ENCODE measurements at places on chromosomes 13 and 19.

GRCh38 chr13:59837101-59837500 lies 326.6 kb downstream of the DIAPH3 start:
- DNase-seq: no peak

DNA sequence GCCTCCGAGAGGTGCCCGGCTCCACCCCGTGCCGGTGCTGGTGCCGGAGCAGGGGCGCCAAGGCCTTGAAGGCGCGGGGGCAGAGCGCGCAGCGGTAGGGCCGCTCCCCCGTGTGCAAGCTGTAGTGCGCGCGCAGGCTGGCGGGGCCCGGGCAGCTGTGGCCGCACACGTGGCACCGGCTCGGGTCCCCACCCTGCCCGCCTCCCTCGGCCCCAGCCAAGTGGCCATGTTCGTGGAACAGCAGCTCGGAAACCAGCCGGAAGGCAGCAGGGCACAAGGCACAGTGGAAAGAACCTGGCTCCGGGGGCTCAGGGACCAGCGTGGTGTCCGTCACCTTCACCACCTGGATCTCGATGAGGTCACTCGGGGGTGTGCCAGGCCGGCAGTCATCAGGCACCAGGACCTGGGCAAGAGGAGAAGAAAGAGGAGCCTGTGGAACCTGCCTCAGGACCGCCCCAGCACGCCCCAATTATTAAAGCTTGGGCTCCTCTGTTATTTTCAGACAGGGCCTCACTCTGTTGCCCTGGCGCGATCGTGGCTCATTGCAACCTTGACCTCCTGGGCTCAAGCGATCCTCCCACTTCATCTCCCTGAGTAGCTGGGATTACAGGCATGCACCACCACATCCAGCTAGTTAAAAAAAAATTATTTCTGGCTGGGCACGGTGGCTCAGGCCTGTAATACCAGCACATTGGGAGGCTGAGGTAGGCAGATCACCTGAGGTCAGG lies 2.0 kb downstream of the ZNF784 start:
- DNase-seq: no peak

DNA sequence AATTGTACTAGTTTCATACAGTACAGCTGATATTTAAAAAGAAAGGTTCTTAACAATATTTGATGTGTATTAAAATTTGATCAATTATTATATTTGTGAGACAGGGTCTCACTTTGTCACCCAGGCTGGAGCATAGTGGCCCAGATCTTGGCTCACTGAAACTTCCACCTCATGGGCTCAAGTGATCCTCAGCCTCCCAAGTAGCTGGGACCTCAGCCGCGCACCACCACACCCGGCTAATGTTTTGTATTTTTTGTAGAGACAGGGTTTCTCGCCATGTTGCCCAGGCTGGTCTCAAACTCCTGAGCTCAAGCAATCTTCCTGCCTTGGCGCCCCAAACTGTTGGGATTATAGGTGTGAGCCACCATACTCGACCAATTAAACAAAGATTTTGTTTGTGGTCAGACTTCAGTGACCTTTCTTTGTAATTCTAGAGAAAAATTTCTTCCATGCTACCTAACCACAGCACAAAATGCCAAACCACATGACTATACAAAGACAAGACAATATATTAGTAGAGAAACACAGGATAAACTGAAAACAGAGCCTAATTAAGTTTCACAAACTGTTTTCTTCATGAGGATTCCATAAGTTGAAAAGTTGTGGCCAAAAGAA lies 59.6 kb downstream of the RBM26 start:
- DNase-seq: peak; percentile 12

DNA sequence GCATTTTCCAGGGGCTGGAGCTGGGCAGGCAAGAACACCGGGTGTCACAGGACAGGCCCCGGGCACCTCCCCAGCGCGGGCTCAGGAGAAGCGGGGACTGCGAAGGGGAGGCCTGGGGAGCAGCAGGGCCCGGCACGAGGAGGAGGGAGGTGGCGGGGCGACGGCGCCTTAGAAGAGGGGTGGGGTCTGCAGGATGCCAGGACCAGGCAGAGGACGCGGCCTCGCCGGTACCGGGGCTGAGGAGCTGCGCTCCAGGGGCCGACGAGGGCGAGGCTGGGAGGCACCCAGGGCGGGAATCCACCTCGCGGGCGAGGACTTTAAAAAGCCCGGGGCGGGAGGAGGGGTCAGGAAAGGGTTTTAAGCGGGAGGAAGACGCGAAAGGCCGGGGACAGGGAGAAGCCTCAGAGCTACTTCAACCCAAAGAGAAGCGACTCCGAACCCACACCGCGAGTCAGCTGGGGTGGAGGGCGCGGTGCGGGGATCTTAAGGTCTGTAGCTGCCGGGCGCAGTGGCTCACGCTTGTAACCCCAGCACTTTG lies 665 bp downstream of the ZNF347 start:
- DNase-seq: peak; percentile 60

DNA sequence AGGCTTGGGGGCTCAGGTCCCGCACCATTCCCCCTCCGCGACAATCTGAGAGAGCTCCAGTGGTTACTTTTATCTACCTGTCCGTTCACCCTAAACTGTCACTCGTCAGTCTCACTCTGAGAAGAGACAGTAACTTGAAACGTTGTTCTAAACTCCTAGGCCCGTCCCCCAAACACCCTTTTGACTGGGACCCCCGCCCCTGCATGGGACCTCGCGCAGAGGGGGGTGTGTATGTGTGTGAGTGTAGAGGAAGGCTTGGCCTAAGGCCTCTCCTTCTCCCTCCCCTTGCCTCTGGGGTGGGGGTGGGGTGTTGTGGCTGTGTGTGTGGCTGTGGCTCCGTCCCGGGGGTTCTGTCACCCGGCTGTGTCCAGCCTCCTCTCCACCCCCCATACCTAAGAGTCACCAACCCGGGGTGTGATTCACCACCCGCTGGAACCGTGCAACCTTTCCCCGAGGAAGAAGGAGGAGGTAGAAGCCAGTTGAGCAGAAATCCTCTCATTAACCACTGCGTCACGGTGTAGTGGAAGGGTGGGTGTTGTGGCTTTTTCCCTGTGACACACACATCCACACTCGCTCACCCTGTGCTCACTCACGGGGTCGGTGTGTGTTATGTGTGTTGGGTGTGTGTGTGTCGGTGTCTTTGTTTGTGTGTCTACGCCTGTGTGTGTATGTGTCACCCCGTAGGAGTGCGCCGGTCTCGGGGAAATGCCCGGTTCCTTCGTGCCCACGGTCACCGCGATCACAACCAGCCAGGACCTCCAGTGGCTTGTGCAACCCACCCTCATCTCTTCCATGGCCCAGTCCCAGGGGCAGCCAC lies 2.4 kb downstream of the FOSB start:
- peak; percentile 44 for DNase-seq

GRCh38 chr13:71252184-71252704 lies 614.8 kb downstream of the DACH1 start:
- no peak for DNase-seq

- DNase-seq: no peak
Observed at GRCh38 chr13:63044589-63045313, 1629.1 kb upstream of the PCDH20 start.

GRCh38 chr19:51030631-51031030 lies 4.2 kb downstream of the KLK12 start:
- DNase-seq: no peak

DNA sequence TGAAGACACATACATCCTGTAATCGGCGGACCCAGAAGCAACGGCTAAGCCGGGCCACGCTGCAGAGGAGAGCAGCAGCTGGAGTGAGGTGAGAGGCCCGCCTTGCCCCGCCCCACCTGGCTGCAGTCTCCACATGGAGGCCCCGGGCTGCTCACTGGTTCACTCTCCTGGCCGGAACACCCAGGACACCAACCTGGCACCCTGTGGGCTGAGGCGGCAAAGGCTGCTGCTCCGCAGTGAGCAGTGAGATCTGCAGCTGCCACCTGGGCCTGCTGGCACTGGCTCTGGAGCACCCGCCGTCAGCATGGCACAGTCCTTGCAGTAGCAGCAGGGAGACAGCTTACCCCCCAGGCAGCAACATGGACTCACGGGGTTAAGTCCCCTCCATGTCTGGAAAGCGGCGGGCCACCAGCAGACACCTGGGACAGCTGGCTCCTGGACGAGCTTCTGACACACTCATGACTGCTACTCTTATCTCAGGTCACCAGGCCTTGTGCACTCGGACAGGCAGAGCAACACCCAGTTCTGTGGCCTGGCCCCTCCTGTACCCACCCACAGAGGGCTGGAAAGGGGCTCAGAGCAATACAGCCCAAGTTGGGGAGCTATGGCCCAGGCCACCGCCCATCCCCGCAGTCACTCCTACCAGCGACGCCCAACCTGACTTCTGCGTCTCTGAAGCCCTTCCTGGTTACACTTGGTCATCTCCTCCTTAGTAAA lies 13.2 kb upstream of the KPTN start:
- DNase-seq: no peak

GRCh38 chr19:30862876-30863275 lies 486.4 kb downstream of the TSHZ3 start:
- DNase-seq: no peak

GRCh38 chr13:109587689-109588088 lies 198.7 kb downstream of the IRS2 start:
- DNase-seq: no peak

DNA sequence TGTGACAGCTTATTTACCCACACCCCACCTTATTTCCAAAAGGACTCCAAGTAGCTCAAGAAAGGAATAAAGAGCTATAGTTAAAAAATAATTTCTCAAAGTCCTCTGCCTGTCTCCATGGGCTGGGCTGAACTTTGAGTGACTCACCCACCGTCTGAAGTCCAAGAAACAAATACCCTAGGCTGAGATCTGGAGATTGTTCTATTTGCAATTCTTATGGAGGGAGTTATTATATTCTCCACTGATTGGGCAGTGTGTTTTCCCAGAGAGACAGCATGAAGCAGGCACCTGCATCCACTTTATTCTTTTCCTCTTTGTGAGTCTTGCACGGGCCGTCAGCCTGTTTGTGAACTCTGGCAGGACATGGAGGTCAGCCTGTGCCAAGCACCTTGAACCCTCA lies 63.2 kb downstream of the SHISA2 start:
- DNase-seq: no peak

- DNase-seq: peak; percentile 93
Observed at GRCh38 chr19:18436671-18437490, 1.1 kb downstream of the ISYNA1 start.

GRCh38 chr13:102597029-102597961 lies 509 bp downstream of the TPP2 start:
- peak; percentile 41 for DNase-seq

DNA sequence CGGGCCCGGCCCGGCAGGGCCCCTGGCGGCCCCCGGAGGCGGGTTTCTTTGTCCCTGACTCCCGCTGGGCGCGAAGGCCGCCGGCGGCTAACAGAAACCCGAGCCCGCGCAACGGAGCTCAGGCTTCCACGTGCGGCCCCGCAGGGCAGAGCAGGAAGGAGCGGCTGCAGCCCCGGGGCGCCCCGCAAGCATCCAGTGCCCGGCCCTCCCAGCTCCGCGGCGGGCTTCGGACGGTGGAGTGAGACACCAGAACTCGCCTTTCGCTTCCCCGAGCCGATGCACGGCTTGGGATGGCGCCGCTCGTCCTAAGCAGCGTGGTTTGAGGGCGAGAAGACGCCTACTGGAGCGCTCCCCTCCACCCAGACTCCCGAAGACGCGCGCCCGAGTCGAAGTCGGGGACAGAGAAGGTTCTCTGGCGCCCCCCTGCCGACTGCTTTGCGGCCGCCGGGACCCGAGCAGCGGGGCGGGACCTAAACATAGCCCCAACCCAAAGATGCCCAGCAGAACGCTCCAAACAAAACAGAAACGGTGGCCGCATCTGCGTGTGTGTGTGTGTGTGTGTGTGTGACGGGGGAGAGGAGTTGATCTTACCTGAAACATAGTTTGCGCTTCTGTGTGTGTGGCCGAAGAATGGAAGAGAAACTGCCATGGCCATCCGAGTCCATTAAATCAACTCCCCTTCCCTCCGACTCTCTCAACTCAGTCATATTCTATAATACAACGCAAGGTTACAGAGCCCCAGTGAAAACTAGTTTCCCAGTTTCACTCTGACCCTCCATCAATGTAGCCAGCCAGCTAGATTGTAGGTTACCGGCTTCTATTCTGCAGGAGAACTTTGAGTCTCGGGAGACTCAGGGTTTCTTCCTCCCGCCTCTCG lies 629 bp upstream of the FGF9 start:
- peak; percentile 72 for DNase-seq

- DNase-seq: no peak
Observed at GRCh38 chr19:51803967-51804366, 9.0 kb downstream of the FPR3 start.

DNA sequence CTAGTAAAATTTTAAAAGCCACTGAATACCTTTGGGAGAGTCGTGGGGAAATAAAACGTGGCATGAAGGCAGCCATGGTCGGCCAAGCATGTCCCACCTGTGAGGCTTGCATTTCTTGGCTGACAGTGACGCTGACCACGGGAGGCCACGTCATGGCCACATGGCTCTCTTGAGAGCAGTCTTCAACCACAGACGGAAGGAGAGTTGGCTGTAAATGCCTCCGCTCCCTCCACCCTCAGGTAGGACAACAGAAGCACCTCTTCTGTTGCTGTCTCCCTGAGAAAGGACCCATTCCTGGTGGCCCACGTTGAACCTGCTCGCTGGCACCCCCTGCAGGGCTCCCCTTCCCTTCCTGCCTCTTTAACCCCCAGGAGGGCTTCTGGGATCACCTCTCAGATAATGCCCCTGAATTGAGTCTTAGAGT lies 10.6 kb upstream of the LRRC25 start:
- peak; percentile 62 for DNase-seq

DNA sequence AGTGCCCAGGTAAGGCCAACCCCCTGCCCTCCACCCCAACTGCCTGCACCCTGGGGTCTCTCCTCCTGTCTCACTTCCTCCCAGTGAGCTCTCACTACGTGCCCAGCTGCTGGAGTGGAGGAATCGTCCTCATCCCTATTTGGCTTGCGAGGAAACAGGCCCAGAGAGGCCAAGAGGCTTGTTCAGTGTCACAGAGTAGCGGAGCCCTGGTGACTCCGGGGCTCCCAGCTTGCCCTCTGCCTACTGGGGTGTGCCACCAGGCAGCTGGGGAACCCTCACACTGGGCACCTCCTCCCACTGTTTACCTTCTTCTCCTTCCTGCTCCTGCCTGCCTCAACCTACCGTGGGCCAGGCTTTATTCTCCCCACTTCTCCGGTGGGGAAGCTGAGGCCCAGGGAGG lies 5.6 kb downstream of the TMED1 start:
- no peak for DNase-seq

Measured in activated CD8-positive, alpha-beta T cell treated with anti-CD3 and anti-CD28 coated beads for 36 hours (primary cell).